MM.1S (cell line): ENCODE measurements at places on chromosomes 13 and 19.

GRCh38 chr19:14536926-14537692 lies 7.7 kb downstream of the TECR start:
- DNase-seq = no peak

DNA sequence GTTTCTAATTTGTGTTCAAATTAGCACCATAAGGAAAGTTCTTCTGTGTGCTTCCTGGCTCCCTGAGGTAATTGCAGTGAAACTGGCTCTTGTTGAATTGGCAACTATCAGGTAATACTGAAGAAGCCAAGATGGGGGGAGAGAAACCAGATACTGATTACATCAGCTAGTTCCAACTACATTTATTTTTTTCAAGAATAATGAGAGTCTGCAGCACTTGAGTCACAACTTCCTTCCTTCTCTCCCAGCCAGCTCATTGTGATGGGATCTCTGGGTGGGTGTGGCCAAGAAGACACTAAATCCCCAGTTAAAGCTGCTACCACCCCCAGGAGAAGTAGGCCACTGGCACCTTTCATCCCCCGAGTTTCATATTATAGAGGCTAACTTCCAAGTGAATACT lies 100.7 kb upstream of the RXFP2 start:
- no peak for DNase-seq

GRCh38 chr13:22311734-22312404 lies 641.0 kb downstream of the FGF9 start:
- DNase-seq = no peak

DNA sequence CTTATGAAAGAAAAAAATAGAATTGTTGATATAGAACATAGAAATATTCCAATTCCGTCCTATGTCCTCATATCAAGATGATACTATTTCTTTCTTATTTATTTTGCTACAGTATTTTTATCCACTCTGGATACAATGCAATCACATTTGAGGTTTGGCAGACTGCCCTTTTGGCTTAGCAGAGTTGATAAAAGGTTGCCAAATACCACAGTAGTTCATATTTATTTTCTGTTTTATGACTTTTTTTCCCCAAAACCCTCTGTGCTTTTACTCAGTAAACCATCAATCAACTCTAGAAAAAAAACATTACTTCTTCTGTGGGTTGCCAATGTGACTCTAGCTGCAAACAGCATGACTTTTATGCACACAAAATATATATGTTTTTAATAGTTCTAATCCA lies 424.5 kb downstream of the PCDH9 start:
- no peak for DNase-seq

DNA sequence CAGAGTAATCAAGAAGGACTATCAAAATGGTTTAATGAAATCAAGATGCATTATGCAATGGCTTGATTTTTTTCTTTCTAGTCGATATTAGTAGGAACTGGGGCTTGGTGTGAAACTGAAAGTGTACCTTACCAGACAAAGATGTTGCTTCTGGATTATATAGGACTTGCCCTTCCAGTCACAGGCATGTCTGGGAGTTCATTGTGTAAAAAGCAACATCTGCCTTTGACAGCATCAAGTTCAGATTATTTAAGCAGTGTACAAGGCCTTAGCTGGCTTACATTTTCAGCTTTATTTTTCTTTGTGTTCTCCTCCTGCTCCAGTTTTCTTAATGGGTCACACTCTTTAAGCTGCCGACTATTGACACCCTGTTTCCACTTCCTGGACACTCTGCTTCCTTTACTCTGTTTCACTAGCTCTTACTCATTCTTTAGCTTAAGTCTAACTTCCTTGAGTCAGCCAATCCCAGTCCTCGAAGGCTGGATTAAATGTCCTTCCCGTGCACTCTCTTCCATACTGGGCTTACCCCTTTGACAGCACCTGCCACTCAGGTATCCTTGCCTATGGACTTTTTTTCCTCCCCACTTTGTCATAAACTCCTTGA lies 29.4 kb upstream of the OLFM4 start:
- DNase-seq = no peak

DNA sequence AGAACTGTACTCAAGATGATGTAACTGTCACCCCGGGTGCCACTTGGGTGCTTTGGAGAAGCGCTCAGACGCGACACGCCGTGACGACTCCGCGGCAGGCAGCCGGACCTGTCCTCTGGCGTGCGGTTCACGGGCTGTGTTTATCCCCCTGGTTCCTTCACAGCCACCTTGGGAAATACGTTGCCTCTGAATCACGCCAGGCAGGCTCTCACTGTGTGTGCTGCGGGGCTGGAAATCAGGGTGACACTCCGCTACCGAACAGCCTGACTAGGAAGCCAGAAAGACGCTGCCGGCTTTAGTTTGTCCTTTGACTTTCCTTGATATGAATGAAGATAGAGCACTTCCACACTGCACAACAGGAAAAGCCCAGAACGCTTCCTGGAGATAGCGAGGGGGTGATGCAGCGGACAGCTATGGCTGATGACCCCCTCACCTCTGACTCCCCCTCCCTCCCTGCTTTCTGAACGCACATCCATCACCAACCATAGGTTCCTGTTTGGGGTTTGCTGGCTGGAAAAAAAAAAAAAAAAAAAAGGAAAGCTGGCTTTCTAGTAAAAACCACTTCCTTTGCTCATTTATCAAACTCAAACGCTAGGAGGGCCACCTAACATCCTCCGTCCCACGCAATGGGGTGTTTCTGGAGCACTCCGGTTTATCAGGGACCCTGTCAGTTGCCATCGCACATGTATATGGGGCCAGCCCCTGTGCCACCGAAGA lies 3.7 kb upstream of the GP6 start:
- DNase-seq = no peak

- peak; percentile 94 for DNase-seq
Measured at GRCh38 chr19:54937926-54938325, 9.4 kb downstream of the NLRP7 start.

- DNase-seq = no peak
Measured at GRCh38 chr13:28237944-28238343, 99.6 kb downstream of the PAN3 start.

GRCh38 chr13:66887088-66887487 lies 343.0 kb downstream of the PCDH9 start:
- no peak for DNase-seq

- no peak for DNase-seq
Measured at GRCh38 chr13:31022288-31022895, 89.9 kb downstream of the TEX26 start.

GRCh38 chr19:37593996-37594303 lies 642 bp downstream of the ZNF571 start:
- DNase-seq = peak; percentile 66

- DNase-seq = no peak
Measured at GRCh38 chr19:47321630-47322029, 10.3 kb upstream of the C5AR2 start.

DNA sequence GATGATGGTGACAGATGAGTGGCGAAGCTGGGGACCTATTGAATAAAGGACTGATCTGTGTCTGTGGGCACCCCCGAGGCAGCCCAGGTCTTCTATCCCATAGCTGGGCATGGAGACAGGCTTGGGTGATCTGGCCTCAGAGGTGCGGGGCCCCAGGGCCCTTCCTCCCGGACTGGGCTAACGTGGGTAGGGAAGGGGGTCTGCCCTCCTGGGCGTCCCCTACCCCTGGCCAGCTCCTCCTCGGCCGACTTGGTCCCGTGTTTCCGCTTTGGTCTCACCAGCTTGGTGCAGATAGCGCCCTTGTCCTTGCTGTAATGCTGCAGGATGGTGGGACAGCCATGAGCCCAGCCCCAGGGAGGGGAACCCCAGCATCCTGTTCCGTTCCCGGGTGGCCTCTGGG lies 3.3 kb downstream of the MATK start:
- no peak for DNase-seq

DNA sequence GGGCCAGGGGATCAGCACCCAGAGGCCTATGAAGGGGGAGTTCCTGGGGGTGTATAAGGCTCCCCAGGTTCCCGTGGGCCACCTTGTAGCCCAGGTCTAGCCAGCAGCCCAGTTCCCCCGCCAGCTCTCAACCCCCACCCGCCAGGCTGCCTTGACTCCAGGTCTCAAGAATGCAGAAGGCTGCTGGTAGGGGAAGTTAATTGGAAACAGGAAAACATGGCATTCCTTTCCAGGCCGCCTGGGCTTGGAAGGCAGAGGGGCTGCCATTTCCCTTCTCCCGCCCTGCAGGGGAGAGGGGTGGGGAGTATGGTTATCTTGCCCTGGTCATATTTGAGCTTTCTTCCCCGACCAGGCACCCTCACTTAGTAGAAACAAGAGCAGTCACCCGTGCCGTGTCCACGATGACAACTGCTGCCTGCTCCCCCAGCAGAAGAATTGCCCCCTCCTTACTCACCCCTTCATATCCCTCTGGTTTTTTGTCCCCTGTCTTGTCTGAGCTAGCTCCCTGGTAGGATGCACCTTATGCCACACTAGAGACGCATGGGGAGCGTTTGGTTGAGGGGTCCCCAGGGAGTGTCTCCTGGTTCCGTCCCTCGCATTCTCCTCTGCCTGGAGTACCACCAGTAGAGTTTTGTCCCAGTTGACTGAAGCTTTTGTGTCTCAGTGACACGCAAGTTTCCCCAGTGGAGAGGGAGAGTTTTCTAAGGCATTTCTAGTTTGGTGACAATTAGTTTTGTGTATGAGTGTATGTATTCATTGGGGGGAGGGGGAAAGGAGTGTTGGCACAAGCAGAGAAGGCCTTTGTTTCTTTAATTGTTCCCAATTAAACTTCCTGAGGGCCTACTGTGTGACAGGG lies 4.5 kb downstream of the BICRA start:
- no peak for DNase-seq

GRCh38 chr19:377801-378581 lies 31.0 kb downstream of the C2CD4C start:
- no peak for DNase-seq

DNA sequence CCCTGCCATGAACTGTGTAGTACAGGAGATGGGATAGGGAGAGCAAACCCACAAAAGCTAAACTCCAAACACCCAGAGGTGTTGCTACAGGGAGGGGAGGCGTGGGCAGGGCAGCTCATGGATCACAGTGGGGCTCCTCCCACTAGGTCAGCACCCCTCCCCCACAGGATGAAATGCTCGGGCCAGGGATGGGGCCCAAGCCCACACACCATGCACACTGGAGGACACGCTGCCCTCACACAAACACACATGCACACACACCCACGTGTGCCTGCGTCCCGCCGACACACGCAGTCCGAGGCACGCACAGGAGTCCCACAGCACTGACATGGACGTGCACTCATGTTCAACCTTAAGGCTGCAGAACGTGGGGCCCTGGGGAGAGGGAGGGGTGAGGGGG lies 6.0 kb upstream of the CCNP start:
- no peak for DNase-seq

DNA sequence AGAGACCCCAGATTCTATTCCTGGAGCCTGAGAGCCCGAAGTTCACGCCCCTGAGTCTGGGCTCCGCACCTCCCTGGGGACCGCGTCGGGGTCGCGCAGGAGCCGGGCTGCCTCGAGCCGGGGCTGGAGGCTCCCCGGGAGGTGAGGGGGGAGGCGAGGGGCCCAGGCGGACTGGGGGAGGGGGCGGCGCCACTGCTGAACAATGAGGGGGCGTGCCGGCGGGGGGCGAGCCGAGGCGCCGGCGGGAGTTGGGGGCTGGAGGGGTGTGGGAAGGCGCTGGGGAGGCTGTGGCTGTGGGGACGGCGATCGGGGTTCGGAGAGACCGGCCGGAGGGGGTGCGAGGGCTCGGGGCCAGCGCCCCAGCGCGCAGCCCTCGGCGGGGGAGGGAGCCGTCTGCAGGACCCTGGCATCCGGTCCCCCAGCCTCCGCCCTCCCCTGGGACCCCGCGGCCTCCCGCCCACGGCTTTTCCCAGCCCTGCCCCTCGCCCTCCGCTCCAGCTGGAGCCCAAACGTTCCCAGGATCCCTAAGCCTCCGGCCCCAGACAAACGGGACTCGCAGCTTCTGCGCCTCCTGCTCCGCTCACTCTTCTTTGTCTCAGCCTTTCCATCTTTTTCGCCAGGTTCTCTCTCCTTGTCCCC lies 922 bp downstream of the PLEKHG2 start:
- DNase-seq = no peak

DNA sequence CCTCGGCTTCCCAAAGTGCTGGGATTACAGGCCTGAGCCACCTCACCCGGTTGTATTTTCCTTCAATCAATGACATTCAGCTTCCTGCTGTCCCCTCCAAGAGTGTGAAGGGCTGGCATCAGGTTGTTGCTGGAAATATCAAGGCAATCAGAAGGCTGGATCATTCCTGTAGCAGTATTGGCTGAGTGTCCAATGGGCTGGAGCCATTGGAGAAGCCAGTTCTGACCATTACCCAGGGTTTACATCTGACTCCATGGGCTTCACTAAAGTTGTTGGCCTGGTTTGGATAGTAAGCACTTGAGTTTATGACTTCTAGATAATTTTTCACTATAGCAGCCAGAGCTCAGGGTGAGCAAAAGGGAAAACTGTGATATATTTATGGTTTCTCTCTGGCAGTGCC lies 137.0 kb downstream of the DLEU7 start:
- DNase-seq = no peak

DNA sequence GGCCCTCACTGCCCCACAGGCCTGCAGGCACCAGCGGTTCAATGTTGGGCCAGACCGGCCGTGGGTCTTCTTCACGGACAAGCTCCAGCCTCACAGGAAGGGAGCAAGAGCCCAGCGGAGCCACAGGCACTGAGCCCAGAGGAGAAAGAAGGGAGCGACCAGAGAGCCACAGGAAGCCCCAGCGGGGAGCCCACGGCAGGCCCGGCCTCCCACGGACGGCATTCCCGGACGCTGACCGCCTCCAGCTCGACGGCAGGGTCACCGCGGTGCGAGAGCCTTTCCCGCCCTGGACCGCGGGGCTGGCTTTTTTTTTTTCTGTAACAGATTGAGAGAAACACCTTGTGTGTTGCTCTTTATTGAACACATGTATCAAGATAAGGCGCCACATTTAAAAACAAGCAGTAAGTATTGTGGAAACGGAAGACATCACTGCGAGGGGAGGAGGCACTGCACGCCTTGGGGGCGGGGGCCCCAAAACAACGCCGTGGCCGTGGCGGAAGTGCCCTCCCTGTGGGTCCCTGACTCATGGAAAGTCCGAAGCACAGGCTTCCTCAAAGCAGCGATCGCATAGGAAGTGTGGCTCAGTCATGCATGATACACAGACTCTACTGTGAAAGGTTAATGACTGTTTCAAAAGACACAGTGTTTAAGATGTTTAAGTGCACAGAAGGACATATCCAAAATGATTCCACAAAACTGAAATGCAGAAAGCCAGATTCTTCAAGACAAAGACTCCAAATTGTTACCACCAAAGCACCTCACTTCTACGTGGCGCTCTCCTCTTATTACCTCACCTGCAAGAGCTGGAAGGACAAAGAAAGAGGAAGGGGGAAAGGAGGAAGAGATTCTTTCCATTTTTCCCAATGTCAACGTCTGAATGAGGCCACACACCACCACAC lies 3.5 kb downstream of the RASA3 start:
- DNase-seq = no peak
